ENCODE measurements at places on chromosomes 2 and 18.

GRCh38 chr2:180607514-180608049 is 372.8 kb upstream of the UBE2E3 start:
- DNase-seq = peak; percentile 59

- no peak for DNase-seq
Observed at GRCh38 chr2:190458352-190459107, 50.4 kb downstream of the MFSD6 start.

DNA sequence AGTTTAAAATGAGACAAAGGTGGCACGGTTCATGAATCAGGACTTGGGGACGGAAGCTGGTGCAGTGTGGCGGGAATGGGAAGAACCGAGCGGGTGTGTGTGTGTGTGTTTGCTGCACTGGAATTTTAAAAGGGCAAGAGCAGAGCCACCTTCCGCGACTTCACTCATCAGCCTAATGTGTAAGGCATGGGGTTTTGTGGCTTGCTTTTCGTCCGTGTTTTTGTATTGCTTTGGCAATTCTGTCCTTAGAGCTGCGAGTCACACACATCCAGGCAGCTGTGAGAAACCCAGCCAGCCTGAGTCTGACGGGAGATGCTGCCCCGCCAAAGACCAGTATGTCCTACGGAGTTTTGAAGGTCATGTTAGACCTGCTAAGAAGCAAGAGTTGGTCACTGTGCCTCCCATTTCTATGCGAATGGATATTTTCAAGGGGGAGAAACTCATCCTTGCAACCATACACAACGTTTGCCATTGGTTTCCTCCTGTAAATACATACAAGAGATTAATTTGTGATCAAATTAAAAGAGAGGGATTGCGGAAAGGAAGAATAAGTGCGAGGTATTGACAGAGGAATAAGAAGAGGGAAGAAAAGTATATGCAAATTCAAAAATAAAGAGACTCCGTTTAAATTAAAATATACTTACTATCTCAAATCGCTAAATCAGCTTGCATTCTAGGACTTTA is 665 bp upstream of the CACNB4 start:
- DNase-seq = no peak

DNA sequence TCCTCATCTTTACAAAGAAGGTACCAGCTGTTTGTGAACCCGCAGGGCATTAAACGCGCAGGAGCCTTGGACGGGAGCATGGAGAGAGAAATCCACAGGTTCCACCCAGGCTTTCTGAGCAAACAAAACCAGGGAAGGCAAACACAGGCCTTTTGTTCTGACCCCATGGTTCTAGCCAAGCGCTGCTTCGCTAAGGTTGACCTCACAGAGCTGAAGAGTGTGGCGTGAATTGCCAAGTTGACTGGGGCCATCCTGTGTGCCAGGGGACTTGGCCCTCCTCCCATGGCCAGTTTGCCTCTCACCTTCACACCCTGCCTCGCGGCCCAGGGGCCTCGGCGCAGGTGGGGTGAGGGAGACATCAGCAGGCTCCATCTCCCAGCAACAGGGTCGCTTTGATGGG is 74.1 kb downstream of the VAPA start:
- DNase-seq = peak; percentile 41

DNA sequence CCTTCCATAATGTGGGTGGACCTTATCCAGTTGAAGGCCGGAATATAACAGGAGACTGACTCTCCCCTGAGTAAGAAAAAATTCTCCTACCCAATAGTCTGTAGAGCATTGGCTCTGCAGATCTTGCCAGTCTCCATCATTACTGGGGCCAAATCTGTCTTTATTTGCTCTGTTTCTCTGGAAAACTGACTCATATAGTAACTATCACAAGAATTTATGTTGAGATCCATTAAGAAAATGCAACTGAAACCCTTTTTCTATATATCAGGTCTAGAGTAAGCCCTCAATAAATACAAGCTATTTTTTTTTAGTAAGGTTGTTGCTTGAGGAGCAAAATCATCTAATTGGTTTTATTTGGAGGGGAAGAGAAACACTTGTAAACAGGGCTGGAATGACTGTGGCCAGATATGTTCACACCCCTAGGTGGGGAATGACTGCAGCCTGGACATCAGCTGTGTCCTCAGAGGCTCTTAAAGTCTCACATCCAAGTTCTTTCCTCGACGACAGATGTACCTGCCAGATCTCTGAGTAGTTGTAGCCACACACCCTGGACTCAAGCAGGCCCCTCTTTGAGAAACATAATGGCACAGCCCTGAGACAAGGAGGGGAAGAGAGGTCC is 339.7 kb downstream of the TNS1 start:
- no peak for DNase-seq

- peak; percentile 39 for DNase-seq
Observed at GRCh38 chr2:167689444-167689843, 558.0 kb downstream of the STK39 start.

- no peak for DNase-seq
Observed at GRCh38 chr2:203661279-203661908, 45.0 kb upstream of the CD28 start.

DNA sequence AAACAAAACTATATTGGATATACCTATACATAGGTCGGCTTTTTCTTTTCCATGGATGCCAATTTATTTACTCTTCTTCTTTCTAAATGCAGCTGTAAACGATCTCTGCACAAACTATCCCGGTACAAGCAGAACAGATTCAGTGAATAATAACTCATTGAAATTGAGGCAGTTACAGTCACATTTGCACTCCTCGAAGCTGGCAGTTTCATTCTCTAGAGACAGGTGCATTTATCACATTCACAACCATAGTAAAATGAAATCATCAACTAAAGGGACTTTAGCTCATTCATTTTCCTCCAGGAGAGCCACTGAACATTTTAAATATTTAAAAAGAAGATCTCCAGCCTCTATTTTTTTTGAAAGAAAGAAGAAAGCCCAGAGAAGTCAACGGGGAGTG is 551.7 kb downstream of the LRP1B start:
- DNase-seq = no peak

GRCh38 chr2:23659328-23659727 is 267.6 kb downstream of the ATAD2B start:
- DNase-seq = no peak

DNA sequence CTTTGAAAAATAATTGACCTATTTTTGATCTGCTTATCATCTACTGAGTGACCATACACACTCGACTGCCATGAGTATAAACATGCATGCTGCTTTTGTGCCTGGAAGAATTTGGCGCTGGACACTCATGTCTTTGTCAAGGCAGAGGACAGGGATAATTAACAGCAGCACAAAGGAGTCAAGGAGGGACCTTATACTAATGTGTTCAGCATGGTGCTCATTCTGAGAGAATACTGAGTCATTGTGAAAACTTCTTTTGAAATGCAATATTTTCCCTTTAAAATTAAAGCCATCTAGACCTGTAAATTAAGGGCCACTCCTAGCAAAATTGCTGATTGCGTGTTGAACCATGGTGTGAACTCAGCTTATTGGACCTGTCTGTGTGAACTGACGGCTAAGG is 116.3 kb downstream of the ZNF532 start:
- no peak for DNase-seq

DNA sequence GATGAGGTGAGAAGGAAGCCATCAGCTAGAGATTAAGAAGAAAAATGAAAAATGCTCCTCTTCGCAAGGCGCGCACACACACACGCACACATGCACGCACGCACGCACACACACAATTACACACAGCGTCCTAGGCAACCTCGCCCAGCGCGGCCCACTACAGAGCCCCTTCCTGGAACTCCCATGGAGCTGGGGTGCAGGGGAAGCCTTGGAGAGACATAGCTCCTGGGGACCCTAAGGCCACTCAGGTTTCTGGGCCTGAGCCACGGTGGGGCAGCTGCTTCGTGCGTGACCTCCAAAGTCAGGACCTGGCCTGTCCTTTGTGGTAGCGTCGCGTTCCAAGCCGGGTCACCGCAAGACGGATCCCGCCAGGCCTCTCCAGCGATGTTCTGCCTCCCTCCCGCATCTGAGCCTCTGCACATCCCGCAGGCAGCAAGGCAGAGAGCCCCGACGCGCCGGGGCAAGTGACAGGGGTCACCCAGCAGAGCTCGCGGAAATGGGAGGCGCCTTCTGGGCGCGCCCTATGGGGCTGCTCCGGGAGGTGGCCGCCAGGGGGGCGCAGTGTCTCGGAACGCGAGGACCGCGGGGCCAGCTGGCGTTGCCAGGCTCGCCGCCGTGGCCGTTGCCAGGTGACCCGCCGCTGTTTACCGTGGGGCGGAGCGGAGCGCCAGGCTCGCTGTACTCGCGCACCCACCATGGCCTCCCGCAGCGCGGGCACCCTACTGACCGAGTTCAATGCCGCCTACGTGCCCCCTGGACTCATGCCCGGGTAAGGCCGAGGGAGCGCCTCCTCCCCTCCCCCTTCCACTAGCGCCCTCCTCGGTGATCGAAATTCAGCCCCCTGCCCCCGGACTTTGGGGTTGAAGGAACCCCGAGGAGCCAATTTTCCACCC is 79.0 kb downstream of the CIB4 start:
- peak; percentile 61 for DNase-seq

DNA sequence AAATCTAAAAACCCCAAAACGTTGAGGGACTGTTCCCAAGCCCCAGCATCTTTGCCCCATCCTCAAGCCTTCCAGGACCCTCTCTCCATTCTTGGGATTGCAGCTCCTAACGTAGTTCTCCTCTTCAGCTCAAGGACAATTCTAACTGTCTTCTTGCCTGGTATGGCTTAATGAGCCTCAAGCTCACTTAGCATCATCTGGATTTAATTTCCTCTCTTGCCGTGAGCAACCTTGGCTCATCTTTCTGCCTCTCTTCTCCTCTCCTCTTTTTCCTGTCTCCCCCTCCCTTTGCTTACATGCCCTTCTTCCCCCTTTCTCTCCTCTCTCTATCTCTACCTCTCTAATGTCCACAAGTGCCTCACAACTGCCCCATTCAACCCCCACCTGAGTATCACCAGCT is 44.2 kb downstream of the TACR1 start:
- DNase-seq = no peak
